ENCODE measurements at places on chromosomes 5 and 9. TPM values are rescaled to one million over a fixed set of nuclear protein-coding genes. Genes with fewer than 3 reads are reported as not detected.

- DNase-seq, result no peak
Observed at GRCh38 chr5:124492444-124493224, 253.8 kb downstream of the ZNF608 start.

- DNase-seq, result peak; percentile 50
Observed at GRCh38 chr5:150801117-150801927, 22.8 kb downstream of the SMIM3 start.

GRCh38 chr5:90326995-90327394 is 82.6 kb downstream of the CETN3 start:
- DNase-seq, result no peak

DNA sequence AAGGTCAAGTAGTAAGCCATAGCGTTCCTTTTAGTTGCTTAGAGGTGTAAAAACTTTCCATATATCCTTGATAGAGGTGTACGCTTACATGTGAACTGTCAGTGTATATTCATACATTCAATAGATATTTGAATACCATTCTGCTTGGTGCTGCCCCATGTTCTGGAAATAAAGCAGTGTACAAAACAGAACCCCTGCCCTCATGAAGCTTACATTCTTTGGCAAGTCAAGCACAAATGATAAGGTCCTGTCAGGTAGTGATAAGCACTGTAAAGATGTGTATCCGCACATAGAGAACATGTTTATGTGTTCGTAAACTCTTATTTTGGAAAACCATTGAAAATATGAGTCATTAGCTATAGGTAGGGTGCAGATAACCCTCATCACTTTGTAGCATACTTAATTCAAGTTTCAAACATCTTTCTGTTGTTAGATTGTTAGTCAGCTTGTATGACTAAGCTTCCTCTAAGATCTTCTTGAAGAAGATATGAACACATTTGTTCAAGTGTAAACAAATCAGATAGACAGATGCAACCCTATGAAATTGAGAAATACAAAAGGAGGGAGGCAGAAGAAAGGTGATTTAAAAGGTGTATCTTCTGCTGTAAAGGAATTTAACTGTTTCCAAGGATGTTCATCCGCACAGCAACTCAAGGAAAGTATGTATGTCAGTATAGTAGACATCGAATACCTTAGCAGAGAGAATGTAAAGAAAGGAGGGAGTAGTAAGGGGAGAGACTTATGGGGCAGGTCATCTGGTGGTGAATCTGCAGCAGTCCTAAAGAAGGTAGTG is 1.6 kb downstream of the GTF3C4 start:
- DNase-seq, result no peak

DNA sequence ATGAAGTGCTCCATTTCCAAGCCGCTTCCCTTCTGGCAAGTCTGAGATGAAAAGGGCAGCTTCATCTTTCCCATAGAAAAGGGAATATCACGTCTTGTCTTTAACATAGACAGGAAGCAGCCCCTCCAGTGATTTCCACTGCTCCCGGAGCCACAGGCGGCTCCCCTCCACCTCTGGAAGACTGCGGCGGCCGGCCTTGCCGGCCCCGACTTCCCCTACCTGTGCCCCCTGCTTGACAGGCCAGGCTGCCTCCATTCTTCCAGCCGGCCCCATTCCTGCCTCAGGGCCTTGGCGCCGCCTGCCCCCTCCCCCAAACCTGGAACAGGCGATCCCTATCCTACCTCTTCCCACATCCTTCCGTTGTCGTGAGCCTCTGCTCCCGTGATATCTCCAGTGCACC is 141.8 kb downstream of the ZNF354C start:
- no peak for DNase-seq

DNA sequence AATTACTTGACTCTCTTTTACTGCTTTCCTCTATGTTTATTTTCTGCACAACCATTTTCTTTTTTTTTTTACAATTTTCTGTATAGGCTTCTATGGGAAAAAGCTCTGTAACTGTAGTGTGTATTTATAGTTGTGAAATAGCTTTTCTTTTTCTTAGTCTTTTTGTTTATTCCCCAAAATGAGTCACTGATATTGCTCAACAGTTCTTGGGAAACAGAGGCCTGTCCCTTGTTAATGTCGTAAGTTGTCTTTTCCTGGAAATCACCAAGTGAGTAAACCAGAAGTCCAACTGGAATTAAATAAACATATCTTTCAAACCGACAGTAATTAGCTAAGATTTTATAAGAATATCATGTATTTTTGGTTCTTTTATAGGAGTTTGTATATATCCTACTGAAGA is 325.1 kb upstream of the PRR16 start:
- no peak for DNase-seq

GRCh38 chr9:109166771-109167601 is at the start of gene FRRS1L:
TSS of gene FRRS1L (minus strand) at chr9:109167249. CDS start at chr9:109167138, 111 bp downstream.
- no peak for DNase-seq

DNA sequence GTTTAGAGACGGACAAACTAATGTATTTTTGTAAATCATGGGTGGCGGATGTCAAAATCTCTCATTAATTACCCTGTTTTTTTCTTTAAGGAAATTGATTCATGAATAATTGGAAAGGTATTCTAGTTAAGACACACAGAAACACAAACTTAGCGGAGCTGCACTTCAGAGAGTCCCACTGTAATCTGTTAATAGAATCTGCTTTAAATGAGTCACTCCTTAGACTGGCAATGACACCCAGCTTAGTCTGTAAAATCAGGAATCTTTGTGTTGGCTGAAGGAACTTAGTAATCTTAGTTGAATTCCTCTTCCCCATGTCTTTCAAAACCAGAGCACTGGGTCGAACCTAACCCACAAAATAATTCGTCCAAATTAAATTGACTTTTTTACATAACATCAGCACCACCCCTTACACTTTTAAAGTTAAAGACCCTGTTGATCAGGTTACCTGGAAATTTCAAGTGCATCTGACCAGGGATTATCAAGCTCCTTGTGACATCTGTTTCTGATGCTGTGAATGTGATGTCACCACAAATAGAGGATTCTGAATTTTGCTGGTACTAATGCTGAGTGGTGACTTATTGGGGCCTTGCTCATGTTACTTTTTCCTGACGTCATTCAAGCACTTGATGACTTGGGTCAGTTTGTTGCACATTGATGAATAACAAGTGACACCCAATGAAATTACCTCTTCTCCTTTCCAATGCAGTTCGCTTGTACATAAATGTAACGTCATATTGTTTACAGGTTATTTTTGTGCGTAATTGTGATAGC is 313.6 kb downstream of the KCTD16 start:
- DNase-seq, result no peak

- DNase-seq, result no peak
Observed at GRCh38 chr9:18343784-18344183, 130.2 kb upstream of the ADAMTSL1 start.

DNA sequence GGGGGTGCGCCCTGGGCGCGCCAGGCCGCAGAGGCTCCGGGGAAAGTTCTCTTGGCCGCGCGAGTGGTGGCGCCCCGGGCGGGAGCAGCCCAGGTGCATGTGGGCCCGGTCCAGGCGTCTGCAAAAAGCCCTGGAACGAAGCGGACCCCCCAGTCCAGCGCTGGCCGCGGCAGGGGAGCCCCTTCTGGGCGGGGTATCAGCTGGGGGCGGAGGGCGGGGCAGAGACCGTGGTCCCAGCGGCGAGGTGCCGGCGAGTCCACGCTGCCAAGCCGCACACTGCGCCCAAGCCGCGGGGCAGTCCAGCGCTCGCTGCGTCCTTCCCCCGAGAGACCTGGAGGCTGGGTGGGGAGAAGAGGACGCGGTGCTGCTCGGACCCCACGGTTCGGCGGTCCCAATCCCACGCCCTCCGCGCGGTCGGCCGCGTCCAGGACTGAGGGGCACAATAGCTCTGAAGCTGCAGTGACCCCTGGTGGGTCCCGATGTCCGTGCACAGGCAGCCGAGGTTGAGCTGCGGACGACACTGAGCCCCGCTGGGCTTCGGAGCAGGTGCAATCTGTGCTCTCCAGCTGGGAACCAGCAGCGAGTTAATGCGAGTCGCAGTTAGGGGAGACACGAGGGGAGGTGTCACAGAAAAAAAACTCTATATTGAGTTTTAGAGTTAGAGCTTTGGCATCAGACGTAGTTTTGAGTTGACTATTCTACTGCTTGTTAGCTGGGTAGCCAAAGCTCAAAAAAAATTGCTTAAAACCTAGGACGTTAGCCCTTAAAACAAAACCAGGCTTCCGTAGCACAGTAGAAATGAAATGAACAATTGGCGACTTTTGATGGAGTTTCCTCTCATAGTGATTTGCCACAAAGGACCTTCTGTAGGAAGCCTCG is 1.1 kb upstream of the EPB41L4A start:
- no peak for DNase-seq

Gene LCN10
- total RNA-seq, result 0.90 TPM

Gene ADAMTS19
- total RNA-seq, result not detected

Gene GNA14
- total RNA-seq, result not detected

Measured in CD4-positive, alpha-beta memory T cell (primary cell).